Esophagus squamous epithelium (tissue), 5 donors: ENCODE measurements at places on chromosomes 6 and 20.

DNA sequence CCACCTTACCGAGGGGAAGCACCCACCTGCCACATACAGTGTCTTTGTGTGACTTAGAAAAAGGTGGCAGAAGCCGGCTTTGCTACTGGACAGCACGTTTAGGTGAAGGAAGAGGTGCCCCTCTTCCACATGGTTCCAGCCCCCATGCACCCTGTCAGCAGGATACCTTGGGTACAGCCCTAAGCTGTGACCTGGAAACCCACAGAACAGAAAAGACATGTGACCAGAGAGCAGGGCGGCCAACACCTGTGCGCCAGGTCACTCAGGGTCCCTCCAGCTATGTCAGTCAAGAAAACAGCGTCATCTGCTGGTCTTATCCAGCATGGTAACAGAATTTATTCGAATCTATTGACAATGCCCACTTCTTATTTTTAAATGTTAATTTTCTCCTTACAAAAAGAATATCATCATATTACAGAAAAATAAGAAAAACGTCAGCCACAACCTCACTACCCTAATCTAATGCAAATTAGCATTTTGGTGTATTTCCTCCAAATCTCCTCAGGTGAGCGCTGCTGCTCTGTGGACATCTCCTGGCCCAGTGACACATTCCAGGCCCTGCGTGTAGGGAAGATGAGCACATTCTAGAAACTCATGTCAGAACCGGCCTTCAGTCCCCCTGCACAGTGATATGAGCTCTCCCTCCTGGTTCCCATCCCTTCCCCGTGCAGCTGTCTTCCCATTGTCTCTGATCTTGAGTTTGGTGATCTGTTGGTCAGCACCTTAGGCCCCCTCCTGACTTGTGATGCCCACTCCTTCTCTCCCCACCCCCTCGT lies 37.2 kb downstream of the GTF2H5 start:
- no peak for DNase-seq

GRCh38 chr20:45948261-45948733 lies 13.8 kb downstream of the PCIF1 start:
- no peak for DNase-seq

GRCh38 chr6:46329568-46329967 lies 158.8 kb upstream of the ENPP5 start:
- DNase-seq = no peak

- no peak for DNase-seq
These were observed 105.9 kb downstream of the GJA10 start for GRCh38 chr6:89999945-90000825.

DNA sequence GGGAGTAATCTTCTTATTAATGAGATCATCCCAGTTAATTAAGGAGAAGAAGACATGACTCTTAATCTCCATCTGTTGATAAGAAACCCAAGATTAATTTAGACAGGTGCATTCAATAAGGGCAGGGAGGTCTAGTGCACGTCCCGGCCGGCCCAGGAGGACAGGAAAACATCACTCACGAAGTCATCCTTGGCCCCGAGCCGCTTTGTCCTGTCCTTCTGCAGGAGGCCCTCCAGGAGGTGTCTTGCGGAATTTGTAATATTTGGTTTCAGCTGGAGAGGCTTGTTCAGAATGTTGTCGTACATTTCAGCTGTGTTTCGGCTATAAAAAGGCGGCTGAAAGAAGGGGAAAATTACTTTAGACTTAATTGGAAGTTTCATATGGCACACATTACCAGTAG lies 118.4 kb upstream of the SLC2A12 start:
- no peak for DNase-seq

DNA sequence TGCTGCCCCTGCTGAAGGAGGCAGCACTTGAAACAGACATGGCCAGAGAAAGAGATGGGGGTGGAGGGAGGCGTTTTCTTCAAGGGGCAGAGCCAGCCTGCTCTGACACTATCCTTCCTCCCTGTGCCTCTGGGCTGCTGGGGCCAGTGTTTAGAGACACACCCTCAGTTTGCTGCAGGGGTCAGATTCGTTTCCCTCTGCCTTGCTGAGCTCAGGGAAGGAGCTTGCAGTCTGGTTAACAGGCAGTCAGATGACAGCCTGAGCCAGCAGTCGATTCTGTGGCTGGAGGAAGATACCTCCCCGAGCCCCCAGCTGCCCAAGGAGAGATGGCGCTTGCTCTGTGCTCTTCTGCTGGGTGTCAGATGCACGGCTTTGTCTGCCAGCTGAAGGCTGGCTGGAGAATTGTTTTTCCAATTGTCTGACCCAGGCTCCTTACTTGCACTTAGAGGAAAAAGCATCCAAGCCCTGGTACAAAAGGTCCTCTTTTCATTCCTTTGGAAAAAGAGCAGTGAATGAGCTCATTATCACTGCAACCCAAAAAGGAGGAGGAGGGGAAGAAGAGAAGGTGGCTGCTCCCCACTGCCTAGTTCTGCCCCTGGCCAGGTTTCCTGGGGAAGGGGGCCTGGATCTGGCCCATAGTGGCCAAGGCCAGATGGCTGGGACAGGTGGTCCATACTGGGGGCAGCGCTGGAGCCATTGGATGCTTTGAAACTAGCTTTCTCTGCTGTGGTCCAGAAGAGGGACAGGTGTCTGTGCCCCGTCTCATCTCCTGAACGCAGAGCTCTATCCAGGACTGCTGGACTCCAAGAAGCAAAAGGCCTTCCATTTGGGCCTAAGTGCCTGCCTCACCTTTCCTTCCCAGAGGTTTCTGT lies 88.2 kb downstream of the TCP11 start:
- no peak for DNase-seq

DNA sequence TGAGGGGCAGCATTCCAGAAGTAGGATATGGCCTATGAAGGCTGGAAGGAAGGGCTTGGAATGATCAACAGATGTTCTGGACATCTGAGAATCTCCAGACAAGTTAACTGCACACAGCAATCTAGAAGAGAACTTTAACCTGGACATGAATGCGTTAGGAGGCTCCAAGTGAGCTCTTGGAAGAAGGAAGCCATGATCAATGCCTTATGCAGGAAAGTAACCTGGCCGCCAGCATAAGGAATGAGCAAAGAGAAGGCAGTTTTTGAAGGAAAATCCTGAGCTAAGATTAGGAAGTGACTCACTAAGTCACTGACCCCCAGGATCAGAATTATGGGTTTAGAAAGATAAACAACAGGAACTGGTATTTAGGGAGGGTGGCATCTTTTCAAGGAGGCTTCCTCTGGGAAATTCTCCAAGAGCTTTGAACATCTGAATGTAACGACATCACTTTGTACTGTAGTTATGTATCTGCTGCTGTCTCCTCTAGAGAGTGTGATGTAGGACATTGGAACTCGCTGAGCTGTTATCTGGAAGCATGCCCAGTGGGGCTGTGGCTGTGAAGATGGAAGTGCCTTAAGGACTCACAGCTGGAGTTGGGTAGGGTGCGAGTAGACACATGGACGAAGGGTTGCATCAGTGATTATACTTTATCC lies 236.8 kb downstream of the PACRG start:
- DNase-seq = no peak

DNA sequence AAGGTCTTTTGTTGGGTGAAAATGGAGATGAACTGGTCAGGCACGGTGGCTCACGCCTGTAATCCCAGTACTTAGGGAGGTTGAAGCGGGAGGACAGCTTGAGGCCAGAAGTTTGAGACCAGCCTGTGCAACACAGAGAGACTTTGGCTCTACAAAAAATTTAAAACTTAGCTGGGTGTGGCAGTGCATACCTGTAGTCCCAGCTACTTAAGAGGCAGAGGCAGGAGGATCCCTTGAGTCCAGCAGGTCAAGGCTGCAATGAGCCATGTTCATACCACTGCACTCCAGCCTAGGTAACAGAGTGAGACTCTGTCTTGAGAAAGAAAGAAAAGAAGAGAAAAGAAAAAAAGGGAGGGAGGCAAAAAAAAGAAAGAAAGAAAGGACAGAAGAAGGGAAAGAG lies 90.9 kb upstream of the NFATC2 start:
- DNase-seq = no peak

DNA sequence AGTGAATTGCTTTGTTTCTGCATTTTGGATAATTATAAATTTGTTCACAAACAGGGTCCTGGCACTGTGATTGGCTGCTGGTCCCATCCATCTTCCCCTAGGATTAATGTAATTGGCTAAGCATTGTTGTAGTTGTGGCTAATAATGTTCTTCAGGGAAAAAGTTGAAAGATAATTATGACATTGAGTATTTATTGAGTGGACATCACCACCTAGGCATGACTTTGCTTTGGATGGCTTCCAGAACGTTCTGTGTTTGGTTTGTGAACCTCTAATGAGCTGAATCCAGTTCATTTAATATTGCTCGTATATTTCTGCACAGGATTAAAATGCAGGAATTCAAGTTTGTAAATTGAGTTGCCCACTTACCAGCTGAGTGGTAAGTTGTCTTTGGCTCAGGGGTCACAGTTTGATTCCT lies 55.1 kb downstream of the ARID1B start:
- DNase-seq = no peak

GRCh38 chr6:152301021-152301764 lies 336.0 kb downstream of the SYNE1 start:
- DNase-seq = no peak

DNA sequence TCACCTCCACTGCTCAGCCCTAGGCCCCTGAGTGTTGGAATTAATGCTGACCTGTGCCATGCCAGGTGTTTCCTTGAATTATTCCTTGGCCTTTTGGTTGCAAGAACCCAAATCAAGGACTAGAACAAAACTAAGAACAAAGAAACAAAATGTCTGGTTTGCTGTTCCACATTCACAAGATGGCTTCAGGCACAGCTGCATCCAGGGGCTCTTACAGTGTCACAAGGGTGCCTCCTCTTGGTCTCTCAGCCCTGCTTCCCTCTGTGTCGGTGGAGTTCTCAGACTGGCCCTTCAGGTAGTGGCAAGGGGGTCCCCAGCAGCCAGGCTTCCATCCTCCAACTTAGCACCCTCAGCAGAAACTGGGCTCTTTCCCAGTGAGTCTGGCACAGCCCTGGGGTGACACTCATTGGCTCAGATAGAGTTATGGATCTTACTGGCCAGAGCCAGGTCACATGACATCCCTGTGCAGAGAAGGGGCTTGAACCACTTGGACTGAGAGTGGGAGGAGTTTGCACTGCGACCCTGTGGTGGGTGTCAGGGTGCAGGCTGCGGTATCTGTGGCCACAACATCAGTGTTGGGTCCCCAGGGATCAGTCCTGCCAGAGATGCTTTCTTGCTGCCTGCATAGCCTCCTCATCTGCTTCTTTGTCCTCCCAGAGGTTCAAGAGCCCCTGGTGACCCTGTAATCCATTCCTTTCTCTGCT lies 427.7 kb upstream of the SULF2 start:
- no peak for DNase-seq

GRCh38 chr20:62470001-62470400 lies 5.8 kb downstream of the GATA5 start:
- DNase-seq = no peak

GRCh38 chr20:33852626-33853506 lies 41.7 kb downstream of the CHMP4B start:
- DNase-seq = no peak

GRCh38 chr20:4295226-4295625 lies 279.9 kb upstream of the RNF24 start:
- no peak for DNase-seq

DNA sequence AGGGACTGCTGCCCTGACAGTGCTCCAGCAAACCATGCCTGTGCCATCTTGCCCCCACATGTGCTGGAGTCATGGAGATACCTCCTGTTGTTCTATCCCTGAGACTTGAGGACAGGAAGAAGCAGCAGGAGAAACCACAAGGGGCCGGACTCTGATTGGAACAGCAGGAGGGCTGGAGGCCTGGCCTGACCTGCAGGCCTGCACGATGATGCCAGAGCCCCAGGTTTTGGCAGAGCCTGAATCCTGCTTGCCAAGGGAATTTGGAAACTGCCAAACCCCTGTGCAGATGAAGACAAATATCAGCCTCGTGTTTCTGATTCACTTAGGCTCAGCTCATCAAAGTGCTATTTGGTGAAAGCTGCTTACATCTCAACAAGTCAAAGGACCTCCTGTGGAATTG lies 177.6 kb downstream of the MAFB start:
- no peak for DNase-seq

- no peak for DNase-seq
These were observed 54.9 kb upstream of the UNC93A start for GRCh38 chr6:167236239-167236571.

GRCh38 chr6:134510142-134510541 lies 192.2 kb upstream of the SGK1 start:
- DNase-seq = no peak

DNA sequence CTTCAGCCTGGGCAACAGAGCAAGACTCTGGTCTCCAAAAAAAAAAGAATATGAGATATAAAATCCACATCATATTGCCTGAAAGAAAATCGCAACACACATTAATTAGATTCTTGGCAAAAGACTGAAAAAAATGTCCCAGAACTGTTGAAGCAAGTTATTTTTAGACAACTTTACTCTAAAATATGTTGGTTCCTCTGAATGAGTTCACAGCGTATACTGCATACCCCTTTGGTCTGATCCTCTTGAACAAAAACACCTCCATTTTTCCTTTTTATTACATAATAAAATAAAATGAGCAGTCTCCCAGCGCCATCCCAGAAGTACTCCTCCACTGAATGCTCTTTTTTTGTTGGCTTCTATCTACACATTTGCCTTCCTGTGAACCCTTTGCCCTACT lies 126.0 kb upstream of the TMEM170B start:
- no peak for DNase-seq

DNA sequence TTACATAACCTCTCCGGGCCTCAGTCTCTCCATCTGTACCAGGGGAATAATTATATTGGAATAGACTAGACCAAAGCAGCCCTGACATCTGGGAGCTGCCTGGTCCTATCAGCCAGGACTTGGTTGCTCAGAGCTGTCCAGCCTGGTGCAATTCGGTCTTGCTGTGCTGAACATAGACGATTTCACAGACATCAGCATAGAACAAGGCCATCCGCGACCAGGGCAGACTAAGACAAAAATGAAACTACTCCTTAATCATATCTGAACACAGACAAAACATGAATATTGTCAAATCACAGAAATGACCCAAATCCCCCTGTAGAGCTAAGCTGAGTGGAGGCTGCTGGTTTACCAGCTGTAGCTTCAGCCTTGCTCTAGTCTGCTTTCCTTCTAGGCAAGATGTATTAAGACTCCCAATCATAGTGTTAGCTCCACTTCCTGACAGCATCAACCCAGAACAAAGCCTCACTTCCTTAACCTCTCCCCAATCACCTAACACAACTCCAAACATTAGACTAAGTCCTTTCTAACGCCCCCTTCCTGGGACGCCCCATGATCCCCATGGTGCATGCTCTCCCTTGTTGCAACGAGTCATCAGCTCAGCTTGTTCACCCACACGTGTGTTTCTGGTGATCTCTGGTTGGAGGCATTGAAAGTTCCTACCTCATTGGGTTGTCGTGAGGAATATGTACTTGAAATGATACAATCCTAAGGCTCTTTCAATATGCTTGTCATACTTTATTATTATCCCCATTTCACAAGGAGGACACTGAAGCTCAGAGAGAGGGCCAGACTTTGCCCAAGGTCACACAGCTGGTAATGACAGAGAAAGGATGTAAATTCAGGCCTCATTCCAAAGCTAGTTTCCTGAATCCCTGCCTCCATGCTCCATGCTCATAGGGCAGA lies 3.5 kb upstream of the MAPK13 start:
- no peak for DNase-seq
